ENCODE measurements at places on chromosomes 2 and 18.

GRCh38 chr2:133415210-133415876, 152.9 kb downstream of the NCKAP5 start:
- no peak for DNase-seq

DNA sequence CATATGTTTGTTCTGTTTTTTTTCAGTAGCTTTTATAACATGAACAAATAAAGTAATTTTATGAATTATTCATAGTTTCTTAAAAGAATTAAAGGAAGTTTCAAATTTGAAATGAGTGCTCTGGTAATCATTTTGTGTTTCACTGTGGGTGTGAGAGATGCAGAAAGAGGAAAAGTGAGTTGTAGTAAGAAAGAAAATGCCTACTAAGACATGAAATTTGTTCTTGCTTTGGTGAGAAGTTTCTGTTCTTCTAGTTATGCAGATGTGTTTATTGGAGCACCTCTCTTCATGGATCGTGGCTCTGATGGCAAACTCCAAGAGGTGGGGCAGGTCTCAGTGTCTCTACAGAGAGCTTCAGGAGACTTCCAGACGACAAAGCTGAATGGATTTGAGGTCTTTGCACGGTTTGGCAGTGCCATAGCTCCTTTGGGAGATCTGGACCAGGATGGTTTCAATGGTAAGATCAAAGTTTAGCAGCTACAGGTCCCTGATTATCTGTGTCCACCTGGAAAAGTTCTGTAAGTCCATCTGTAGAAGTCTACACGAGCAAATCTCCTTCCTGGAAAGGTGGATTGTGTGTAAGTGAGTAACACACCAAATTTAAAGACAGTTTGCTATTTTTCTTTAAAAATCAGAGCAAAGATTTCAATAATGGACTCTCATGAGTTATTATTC, 51.4 kb downstream of the ITGAV start:
- no peak for DNase-seq

DNA sequence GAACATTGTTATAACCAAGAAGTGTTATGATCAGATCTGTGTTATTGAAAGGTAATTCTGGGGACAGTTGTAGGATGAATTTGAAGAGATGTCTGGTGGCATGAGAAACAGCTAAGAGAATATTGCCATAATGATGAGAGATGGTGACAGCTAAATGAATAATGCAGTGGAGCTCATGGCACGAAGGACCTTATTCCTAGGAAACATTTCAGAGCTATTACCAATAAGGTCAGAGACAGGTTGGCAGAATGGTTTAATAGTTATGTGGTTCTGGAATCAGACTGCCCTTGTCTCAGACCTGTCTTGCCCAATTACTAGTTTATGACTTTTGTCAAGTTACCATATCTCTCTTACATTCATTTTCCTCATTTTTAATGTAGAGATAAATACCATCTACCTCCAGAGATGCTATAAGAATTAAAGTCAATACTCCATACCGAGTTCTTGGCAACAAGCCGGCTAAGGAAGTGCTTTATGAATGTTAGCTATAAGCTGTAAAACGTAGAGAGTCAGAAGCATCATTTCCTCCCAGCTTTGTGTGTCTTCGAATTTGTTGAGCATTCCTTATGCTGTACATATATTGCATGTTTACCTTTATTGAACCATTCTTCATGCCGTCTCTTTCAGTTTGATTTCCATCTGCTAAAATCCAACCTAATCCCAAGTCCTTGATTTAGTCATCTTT, 73.6 kb upstream of the COL5A2 start:
- no peak for DNase-seq

- DNase-seq, result no peak
Observed at GRCh38 chr2:29336341-29337241, 221.4 kb downstream of the CLIP4 start.

DNA sequence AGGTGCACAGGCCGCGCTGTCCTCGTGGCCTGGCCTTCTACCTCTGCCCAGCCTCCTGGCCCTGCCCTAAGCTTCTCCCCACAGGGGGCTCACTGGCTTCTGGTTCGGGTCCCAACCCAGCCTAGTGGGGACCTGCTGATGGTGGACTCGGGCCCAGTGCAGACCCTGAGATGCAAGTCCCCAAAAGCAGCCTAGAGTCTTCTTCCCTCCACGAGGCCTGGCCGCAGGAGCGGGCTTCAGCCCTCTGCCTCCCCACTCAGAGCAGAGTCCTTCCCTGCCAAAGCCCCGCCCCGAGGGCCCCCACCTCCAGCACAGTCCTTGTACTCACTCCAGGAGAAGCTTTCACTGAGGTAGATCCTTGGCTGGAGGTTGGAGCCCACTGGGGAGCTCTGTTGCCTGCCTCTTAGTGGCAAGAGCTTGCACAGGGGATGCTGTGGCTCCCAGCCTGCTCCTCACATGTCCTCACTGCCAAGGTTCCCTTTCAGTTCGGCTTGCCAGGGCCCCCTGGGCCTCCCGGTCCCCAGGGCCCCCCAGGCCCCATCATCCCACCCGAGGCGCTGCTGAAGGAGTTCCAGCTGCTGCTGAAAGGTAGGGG, 3.6 kb downstream of the ERFE start:
- no peak for DNase-seq

DNA sequence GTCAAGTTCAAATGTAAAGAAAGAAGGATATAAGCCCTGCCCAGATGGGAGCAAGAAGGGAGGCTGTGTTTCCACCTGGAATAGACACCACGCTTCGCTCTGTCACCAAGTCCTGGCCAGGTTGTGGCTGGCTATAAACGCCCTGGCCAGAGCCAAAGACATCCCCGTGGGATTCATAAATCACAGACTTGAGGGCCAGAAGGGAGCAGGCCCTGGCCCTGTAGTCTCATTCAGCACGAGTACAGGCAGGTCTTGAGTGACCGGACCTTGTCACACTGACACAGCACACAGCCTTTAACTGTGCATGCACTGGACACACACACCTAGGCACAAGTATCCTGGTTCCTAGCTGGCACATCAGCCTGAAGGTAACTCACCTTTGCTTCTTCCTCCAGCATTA, 94.5 kb upstream of the MGAT4A start:
- DNase-seq, result no peak

- DNase-seq, result no peak
Observed at GRCh38 chr2:42844366-42844765, 52.0 kb upstream of the HAAO start.

DNA sequence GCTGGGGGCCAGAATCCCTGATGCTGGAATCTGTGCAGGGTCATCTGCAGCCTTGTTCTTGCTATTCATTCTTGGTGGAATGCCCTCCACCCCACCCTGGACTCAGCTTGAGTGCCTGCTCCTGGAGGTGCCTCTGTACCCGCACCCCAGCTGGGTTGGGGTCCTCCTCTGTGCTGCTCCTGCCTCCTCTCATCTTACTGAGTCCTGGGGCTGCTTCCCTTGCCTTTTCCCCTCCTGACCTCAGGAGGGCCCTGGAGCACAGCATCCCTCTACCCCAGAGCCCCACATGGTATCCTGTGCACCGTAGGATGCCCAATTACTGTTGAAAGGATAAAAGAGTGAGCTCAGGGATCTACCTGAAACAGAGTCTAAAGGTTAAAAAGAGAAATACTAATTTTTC, 81.6 kb downstream of the CIB4 start:
- no peak for DNase-seq

DNA sequence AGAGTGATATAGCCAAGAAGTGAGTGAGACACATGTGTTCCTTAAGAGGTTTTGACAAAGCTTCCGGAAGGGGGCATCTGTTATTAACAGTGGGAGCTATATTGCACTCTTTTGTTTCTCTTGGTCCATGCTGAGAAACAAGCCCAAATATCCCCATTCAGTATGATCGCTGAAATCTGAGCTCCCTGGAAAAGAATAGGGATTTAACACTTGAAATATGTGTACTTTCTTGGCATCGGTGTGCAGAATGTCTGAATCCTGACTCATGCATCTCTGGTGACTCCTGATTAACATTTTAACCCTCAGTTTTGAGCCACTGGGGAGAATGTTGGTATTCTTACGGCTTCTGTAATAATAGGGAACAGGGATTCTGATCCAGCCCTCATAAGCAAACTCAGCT, 448.1 kb downstream of the TSN start:
- DNase-seq, result no peak

All from activated CD4-positive, alpha-beta T cell treated with anti-CD3 and anti-CD28 coated beads, Interleukin-2, amount 10 ng/mL, durations not matched to agents 24 days and 14 days (primary cell).